ENCODE measurements at places on chromosomes 11 and 22.

DNA sequence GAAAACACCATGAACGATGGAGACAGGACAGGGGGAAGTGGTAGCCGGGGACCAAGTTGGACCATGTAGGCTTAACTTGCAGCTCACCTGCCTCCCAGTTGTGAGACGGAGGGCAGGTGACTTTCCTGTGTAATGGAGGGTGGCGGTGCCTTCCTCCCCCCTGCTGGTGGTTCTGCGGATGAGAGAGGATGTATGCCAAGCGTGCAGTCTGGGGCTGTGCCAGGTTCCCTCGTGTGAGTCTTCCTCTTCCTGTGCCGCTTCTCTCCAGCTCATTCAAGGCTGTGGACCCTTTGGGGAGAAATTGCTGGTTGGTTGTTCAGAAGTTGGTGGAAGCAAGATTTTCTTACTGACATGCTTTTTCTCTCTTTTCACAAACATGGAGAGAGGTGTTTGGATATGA, 35.1 kb downstream of the MPPED1 start:
- no peak for DNase-seq

DNA sequence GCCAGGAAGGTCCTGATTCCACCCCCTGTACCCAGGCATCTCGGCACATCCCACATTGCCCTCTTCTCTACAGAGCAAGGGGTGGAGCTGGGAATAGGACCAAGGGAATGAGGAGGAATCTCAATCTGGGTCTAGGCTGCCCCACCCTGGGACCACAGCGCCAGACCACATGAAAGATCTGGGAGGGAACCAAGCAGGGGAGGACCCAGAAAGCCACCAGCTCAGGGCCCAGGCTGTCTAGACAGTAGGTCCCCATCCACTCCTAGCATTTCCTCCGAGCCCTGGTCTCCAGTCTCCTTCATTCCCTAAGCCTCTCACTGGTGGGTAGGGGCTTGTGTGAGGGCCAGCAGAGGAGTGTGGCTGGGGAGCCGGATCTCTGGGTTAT, 11.6 kb downstream of the PHLDB1 start:
- DNase-seq, result no peak

- no peak for DNase-seq
These were observed 31.2 kb downstream of the OTOG start for GRCh38 chr11:17578296-17578695.

GRCh38 chr22:36385491-36386350, 2.0 kb downstream of the MYH9 start:
- DNase-seq, result peak; percentile 58

GRCh38 chr11:69726019-69726418, 22.2 kb upstream of the FGF19 start:
- no peak for DNase-seq

DNA sequence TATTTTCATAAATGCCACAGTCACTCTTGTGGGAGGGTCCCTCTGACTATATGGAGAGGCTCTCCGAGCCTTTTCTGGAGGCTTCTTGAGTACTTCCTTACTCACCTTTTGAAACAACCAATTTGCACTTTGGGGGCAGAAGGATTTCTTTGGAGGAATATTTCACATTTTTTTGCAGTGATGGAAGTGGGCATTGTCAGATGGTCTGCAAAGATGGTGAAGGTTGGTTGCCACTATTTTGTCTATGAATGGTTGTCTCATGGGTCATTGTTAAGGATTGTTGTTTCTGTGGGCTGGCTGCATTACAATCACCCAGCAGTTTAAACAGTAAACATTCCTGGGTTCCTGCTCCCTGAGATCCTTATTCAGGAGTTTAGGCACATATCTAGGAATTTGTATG, 388.2 kb downstream of the TMEM135 start:
- no peak for DNase-seq

GRCh38 chr11:45324459-45324858, 38.3 kb upstream of the SYT13 start:
- no peak for DNase-seq

- no peak for DNase-seq
These were observed 52.1 kb upstream of the SHANK2 start for GRCh38 chr11:71304491-71304890.

- DNase-seq, result no peak
These were observed 97.9 kb downstream of the RCN1 start for GRCh38 chr11:32188785-32189184.

- DNase-seq, result no peak
These were observed 11.0 kb upstream of the PLAAT2 start for GRCh38 chr11:63573881-63574855.

Measured in T1000 (cell line).